Left kidney (tissue), 8 donors: ENCODE measurements at places on chromosomes 2 and 18. TPM values are rescaled to one million over a fixed set of nuclear protein-coding genes. Genes with fewer than 3 reads are reported as not detected.

EVA1A gene
- polyA plus RNA-seq, result 12.9 TPM

RPL31 gene
- polyA plus RNA-seq, result 2,352 TPM

EVX2 gene
- not detected for polyA plus RNA-seq

PLGLB2 gene
- polyA plus RNA-seq, result 1.3 TPM

RAB11FIP5 gene
- 43.9 TPM for polyA plus RNA-seq

RUFY4 gene
- polyA plus RNA-seq, result 0.32 TPM

SPATA3 gene
- not detected for polyA plus RNA-seq

CXCR2 gene
- polyA plus RNA-seq, result 0.13 TPM

CKAP2L gene
- polyA plus RNA-seq, result 20.9 TPM

- DNase-seq, result no peak
Observed at GRCh38 chr18:50628533-50628905, 68.6 kb downstream of the MAPK4 start.

DNA sequence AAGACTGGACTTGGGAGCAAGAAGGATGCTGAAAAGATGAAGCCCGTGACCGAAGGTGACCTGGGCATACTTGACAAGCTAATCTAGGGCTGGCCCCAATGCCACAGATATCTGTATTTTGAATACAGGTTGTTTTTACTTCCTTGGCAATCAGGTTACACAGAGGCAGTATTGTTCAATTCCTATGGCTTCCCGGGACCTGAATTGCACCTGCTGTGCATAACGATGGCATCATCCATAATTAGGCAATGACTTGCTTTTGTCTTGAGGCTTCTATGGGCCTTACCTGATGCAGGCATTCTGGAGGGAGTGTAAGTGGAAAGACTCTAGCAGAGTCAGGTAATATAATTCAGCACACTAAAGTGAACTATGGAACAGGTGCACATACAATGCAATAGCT, 60.6 kb upstream of the CUL3 start:
- no peak for DNase-seq

GRCh38 chr18:10169064-10169562, 255.3 kb downstream of the VAPA start:
- DNase-seq, result no peak

DNA sequence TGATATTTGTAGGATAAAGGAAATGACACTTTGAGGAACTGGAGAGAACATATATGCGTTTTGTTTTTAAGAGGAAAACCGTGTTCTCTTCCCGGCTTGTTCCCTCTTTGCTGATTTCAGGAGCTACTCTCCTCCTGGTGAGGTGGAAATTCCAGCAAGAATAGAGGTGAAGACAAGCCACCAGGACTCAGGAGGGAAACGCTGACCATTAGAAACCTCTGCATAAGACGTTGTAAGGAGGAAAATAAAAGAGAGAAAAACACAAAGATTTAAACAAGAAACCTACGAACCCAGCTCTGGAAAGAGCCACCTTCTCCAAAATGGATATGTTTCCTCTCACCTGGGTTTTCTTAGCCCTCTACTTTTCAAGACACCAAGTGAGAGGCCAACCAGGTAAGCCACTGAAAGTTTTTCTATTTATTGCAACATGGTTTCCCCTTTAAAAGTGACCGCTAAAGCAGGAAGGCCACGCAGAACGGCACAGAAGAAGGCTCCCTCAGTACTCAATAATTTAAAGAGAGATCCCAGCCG, 735 bp downstream of the NRP2 start:
- no peak for DNase-seq

- no peak for DNase-seq
Observed at GRCh38 chr2:15941871-15942710, 1.7 kb downstream of the MYCN start.

DNA sequence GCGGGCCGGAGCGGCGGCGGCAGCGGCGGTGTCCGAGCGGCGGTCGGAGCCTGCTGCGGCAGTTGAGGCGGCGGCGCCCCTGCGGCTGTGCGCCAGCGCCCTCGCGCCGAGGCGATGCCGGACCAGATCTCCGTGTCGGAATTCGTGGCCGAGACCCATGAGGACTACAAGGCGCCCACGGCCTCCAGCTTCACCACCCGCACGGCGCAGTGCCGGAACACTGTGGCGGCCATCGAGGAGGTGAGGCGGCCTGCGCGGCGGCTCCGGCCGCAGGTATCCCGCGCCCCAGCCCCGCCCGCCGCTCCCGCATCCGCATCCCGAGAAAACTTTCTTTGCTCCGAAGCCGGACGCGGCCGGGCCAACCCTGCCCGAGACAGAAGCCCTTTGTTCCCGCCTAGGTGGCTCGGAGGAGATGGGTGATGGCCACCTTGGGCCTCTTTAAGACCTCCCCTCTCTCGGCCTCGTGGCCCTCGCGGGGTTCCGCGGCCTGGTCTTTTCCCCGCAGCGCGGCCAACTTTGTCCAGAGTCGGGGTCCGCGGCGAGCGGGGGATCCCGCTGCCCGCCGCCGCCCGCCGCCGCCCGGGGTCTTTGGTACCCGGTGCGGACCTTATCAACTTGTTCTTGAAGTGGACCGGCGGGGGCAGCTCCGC, 504 bp downstream of the ASAP2 start:
- DNase-seq, result no peak

DNA sequence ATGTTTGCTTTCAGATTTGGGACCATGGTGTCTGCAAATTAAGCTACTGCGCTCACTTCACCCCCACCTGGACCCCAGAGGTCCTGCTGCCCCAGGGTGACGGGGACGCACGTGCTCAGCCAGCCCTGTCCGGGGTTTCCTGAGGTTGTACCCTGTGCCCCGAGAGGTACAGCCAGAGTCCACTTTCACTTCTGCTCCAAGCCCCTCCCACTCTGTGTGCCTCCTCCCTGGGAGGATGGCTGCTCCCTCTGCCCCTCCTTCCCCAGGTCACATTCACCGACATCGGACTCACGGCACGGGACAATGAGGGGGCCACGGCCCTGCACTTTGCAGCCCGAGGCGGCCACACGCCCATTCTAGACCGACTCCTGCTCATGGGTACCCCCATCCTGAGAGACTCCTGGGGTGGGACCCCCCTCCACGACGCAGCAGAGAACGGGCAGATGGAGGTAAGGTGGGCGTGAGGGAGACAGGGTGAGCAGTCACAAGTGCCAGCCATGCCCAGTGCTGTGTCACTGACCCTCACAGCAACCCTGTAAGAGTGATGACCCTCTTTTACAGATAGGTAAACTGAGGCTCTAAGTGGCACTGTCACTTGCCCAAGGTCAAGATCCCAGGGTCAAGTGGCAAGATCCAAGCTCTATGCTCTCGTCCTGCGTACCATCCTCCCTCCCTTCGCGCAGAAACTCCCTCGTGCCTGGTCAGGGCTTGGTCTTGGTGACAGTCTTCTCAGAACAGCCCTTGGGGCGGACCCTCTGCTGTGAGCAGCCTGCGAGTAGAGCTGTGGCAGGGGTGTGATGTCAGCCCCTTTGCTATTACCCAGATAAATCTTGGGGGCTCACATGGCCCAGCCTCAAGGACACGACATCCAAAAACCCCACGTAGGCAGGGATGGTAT, 7.6 kb downstream of the ESPNL start:
- no peak for DNase-seq

DNA sequence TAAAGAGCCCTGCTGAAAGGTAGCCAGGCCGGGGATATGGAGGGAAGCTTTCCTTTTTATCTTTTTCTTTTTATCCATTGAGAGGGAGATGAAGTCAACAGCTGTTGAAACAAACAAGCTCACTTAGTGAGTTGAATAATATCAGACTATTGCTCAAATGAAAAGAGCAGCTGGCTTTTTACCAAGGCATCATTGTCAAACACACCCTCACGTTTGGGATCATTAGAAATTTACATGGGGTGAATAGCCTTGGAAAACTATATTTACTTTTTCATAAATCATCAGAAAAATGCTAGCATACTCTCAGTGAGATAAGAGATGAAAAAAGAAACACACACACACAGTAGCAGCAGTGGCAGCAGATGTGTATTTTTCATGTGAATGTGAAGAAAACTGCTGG, 71.5 kb upstream of the HNMT start:
- DNase-seq, result no peak

- DNase-seq, result no peak
Observed at GRCh38 chr2:9299161-9300100, 92.8 kb downstream of the ASAP2 start.

GRCh38 chr2:206766057-206766930, 888 bp downstream of the FASTKD2 start:
- no peak for DNase-seq

DNA sequence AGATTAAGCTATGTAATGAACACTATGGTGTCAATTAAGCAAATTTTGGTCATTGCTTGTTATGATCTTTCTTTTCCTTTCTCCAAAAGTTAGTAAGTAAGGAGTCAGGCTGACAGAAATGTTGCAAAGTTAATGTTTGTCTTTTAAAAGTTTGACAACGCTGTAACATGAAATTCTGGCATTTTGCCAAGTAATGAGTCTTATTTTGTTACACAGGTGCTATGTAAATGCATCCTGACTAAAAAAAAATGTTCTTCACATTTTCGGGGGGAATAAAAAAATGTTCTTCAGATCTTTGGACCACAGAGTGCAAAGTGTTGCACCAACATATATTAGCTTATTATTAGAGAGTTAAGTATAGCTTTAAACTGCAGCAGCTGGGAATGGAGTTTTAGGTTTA, 54.8 kb upstream of the PROKR1 start:
- DNase-seq, result no peak

DNA sequence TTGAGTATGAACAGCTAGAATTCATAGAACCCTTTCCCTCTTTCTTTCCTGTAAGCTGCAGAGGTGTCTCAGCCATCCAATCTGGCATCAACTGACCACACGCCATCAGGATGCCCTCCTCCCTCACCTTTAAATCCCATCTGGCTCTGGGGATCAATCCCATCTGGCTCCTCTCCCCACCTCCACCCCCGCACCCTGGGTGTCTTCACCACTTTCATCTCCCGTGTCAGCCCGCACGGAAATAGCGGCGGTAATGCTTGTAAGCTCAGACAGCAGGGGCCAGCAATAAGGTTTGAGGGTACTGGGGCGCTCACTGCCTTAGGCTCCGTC, 508 bp upstream of the TUBA4B start:
- no peak for DNase-seq

- DNase-seq, result no peak
Observed at GRCh38 chr18:23810396-23810795, 121.1 kb downstream of the LAMA3 start.

GRCh38 chr2:25922501-25922900, 44.2 kb upstream of the ASXL2 start:
- DNase-seq, result no peak

DNA sequence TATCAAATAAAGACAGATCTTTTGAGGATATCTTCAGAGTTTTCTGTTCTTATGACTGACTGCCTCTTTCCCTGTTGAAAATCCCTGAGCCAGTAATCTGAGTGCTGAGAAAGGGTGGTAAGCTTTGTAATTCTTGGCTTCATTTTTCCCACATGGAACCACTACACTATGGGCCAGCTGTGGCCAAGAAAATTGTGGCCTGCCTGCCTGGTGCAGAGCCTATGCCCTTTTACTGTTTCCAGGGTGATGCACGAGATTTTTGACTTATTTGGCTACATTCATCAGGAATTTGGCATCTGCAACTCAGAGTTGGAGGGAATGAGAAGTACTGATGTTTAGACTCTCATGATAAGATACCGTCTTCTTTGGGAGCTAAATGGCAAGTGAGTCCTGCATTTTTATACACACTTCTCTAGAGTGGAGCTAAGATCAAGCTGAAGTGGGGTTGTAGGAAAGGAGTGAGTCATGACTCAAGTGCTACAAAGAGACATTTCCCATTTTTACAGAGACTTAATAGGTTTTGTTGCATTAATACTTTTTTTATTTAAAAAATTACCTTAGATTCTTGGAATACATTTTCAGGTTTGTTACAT, 328.2 kb upstream of the CDH7 start:
- DNase-seq, result no peak

GRCh38 chr2:161233858-161234431, 73.7 kb downstream of the TANK start:
- DNase-seq, result no peak

DNA sequence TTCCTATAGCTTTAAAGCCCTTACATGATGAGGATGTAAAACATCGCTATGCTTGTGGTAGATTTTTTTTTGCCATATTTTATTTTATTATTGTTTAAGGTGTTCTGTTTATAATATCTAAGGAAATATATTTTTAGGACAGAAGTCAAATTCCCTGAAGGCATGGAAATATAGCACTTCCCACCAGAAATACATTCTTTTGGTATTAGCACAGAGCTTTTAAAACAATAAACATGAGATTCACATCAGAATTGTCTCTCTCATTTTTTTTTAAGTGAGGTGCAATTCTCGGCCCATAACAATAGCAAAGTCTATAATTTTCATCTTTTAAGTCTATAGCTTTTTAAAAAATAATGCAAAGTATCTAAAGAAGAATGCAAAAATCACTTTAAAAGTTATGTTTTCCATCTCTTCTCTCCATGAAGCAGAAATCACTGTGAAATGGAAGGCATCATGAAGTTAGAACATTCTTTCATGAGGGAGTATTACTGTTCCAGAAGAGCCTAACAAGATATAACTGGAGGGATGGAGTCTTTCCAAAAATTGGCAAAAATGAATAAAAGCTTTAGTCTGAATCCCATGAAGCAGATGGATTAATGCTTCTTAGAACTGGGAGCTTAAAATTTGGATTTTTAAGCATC, 283.6 kb upstream of the TRIB2 start:
- DNase-seq, result no peak

DNA sequence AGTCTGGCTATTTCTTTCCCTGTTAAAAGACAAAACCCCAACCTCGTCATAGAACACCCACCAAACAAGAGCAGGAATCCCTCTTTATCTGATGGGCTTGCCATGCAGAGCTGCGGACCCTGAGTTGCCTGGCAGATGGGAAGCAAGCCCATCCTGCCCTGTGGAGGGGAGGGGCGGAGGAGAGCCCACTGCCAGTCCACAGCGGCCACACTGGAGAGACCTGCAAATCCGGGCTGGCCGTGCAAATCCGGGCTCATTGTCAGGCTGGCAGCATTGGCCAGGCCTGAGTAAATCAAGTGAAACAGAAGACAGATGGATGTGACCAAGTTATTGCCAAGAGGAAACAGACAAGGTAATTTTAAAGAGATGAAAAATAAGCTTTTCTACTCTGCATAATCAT, 22.0 kb downstream of the MYL12B start:
- DNase-seq, result no peak

GRCh38 chr18:24660956-24661355, 200.5 kb downstream of the HRH4 start:
- no peak for DNase-seq

DNA sequence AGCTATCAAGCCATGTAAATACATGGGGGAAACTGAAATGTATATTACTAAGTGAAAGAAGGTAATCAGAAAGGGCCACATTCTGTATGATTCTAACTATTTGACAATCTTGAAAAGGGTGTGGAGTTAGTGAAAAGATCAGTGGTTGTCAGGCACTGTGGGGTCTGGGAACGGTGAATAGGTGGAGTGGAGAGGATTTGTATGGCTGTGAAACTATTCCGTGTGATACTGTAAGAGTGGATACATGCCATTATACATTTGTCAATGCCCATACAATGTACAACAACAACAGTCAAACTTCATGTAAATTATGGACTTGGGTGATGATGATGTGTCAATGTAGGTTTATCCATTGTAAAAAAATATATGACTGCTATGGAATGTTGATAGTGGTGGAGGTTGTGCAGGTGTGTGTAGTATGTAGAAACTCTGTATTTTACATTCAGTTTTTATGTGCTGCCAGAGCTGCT, 1116.2 kb downstream of the SUCLG1 start:
- no peak for DNase-seq

GRCh38 chr2:8456151-8457091, 225.4 kb upstream of the ID2 start:
- no peak for DNase-seq
